ENCODE measurements at places on chromosomes 3 and 15.

GRCh38 chr15:94467034-94467433, 235.7 kb downstream of the MCTP2 start:
- DNase-seq = no peak

GRCh38 chr3:127851899-127852298, 29.6 kb upstream of the MGLL start:
- DNase-seq = no peak

DNA sequence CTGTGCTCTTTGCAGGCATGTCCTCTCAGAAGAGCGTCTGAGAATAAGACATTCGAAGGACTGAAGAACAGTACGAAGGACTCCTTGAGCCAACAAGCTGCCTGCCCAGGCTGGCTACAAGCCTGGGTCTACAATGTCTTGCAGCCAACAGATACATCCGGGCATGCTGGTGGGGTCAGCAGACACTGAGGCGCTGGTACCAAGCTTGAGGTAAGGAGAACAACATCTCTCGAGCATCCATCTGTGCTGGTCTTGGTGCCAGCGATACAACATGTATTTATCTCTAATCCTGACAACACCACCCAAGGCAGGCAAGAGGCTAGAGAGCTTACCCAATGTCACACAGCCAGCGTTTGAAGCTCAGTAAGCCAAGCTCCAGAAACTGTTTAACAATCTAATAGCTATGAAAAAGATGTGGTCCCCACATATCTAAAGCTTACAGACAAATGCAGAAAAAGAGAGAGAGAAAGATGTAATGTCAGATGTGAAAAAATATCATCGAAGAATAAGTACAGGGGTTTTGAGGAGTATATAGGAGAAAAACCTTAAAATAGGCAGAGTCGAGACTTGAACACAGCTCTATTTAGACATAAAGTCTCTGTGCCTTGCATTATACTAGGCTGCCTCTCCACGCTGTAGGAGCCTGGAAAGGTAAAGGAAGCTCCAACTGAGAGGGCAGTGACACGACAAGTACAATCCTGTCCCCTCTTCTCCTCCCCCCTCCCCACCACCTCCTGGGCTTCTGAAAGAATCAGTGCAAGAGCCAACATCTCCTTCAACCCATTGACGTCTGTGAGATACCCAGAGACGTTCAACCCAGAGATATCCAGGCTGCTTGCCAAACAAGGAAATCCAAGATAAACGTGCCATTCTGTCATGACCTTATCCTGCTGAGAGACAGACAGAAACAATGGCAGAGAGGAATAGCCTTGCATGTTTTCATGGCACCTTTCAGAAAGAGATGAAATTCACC, 39.4 kb downstream of the WWTR1 start:
- DNase-seq = no peak

- DNase-seq = no peak
These were observed 96.6 kb downstream of the FHIT start for GRCh38 chr3:61154457-61155198.

DNA sequence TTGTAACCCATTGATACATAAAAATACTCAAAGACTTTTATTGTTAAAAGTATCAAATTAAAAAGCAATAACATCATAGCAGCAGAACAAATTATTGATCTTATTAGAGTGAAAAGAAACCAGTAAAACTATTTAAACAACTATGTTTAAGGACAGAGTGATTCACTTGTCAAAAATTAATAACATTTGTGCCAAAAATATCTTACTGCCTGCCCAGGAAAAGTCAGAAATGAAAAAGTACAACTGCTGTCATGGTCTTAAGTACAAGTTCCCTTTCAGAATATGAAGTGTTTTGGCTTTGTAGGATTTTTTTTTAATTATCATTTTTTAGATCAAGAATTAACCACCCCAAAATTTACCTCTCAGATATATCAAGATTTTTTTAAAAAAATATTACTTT, 3.4 kb downstream of the IFT57 start:
- no peak for DNase-seq

GRCh38 chr15:91866371-91866905, 12.9 kb downstream of the SLCO3A1 start:
- no peak for DNase-seq

- DNase-seq = no peak
These were observed 625.5 kb upstream of the ZNF717 start for GRCh38 chr3:76410762-76411281.

- no peak for DNase-seq
These were observed 52.5 kb downstream of the OXNAD1 start for GRCh38 chr3:16317561-16317945.

DNA sequence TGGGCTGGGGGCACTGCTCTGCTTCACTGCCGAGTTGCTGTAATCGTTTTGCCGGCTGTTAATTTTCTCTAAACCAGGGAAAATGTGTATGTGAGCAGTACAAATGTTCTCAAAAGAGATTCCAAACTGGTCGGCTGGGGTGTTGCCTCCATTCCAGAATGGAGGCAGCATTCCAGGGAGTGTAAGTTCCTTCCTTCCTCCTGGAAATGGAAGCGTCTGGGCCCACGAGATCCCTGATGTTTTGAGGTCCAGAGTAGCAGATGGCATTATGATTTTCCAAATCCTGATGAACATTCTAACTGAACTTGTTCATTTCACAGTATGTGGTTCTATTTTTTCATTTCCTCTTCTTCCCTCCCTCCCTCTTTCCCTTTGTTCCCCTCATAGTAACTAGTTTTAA, 64.4 kb upstream of the SKOR1 start:
- DNase-seq = no peak

GRCh38 chr3:11587766-11588165, 55.9 kb downstream of the VGLL4 start:
- DNase-seq = no peak

GRCh38 chr3:1967525-1967924, 131.1 kb upstream of the CNTN4 start:
- no peak for DNase-seq

DNA sequence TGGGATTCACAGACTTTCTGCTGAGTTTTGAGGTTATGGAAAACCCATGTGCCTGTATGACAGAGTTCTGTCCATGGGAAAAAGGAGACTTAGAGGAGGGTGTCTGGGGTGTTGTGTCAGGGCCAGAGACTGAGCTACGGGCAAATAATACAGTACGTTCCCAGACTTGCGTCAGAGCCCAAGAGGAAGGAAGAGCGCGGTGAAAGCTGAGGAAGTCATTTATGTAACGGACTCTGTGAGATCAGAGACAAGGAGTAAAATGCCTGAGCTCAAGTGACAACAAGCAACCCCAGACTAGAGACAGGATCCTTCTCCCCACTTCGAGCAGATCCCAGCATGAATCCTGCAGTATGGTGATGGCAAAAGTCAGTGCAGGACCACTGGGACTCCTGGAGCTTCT, 368.6 kb upstream of the MCTP2 start:
- DNase-seq = no peak

DNA sequence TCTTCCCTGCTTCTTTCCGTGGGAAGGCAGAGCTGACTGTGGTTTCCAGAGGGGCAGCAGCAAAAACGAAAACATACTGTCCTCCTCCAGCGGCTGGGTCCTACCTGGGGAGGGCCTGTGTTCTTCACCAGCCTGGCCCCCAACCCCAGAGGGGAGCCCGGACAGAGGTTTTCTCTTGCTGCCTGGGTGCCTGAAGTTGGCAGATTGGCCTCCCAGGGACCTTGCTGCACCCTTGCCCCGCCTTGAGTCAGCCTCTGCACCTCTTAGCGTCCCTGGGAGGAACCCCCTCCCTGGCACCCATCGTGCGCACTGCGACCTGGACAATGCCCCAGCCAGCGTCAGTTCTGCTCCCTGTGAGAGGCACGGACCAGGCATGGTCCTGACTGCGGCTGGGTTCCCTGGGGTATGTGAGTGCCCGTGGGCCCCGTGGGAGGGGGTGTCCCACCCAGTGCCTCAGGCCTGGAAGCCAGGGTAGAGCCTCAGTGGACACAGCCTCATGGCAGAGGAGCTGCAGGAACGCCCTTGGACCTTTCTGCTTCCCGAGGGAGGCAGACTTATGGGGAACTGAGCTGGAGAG, 56.8 kb upstream of the PRR23E start:
- DNase-seq = no peak

DNA sequence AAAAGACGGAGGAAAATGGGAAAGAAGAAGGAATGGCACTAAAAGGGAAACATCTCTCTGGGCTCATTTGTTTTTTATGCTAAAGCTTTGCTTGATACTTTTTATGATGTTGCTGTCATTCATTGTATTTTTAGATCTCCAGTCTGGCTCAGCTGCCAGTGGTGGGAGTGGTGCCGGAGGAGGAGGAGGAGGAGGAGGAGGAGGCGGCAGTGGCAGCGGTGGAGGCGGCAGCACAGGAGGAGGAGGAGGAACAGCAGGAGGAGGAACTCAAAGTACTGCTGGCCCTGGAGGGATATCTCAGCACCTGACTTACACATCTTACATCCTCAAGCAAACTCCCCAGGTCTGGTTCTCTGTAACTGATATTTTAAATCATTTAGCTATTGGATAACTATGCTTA, 49.6 kb downstream of the MAP6D1 start:
- no peak for DNase-seq

GRCh38 chr3:144344925-144345548, 373.4 kb downstream of the DIPK2A start:
- no peak for DNase-seq

DNA sequence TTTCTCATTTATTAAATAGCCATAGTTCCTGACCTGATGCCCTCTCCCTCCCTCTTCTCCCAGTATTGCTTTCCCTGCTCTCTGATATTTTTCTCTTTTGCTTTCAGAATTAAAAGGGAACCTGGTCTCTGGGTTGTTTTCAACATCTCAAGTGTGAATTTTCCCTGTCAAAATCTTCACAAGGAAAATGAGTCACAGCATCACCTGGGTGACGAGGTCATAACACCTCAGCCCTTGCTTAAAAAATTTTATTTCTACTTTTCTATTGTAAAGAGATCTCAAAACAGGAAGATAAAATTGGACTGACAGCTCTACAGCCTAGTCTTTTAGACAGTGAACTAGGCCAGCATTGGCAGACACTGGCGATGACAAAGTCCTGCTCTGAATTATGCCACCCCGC, 40.1 kb downstream of the GAP43 start:
- no peak for DNase-seq

GRCh38 chr3:121436074-121436473, 109.7 kb downstream of the POLQ start:
- DNase-seq = no peak

DNA sequence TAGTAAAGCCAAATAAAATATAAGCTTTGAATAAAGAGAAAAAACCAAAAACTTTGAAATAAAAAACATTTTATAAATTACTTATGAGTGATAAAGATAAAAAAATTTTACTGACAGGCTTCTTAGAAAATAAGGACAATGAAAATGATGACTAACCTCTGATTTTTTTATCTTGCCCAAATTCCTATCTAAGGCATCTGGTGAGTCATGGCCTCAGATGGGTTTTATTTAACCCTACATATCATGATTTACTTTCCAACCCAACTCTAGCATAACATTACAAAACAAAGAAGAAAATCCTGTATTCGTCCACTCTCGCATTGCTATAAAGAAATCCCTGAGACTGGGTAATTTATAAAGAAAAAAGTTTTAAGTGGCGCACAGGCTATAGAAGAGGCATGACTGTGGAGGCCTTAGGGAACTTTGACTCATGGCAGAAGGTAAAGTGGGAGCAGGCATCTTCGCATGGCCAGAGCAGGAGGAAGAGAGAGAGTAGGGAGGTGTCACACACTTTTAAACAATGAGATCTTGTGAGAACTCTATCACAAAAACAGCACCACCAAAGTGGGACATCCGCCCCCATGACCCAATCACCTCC, 152.1 kb downstream of the NEK10 start:
- peak; percentile 63 for DNase-seq

GRCh38 chr3:187521546-187521945, 148.6 kb downstream of the SST start:
- DNase-seq = no peak

DNA sequence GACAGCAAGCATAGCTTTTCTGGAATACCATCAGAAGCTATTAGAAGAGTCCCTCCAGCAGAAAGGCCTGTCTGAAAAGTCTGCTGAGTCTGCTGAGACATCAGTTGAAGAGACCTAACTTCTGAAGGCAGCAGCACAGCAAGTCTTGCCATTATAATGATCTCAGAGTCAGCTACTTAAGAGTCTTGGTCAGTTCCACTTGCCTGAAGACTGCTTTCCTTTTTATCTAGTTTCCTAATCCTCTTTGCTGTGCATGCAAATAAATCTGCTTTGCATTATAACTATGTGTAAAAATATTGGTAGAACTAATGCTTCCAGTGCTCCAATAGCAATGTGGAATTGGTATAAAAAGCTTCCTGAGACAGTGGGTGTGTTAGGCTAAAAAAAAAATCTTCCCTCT, 34.9 kb upstream of the CPOX start:
- no peak for DNase-seq

GRCh38 chr3:148727231-148727630, 29.5 kb downstream of the AGTR1 start:
- peak; percentile 17 for DNase-seq

GRCh38 chr3:157810924-157811718, 295.1 kb downstream of the SHOX2 start:
- no peak for DNase-seq

DNA sequence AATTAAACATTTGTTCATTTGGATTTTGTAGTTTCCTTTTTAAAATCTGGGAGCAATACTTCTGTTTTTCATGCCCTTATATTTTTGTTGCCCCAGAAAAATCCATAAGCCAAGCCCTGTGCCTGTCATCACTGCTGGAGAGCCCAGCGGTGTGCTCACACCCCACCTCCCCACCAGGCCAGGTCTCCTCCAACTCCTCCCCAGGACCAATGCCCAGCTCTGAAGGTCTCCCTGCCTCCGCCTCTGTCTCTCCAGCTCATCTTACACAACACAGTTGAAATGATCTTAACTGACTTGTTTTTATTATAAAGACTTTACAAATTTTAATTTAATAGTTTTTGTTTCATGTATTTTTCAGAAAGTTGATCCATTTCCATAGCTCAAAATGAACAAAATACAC, 66.4 kb downstream of the RHCG start:
- DNase-seq = no peak

- no peak for DNase-seq
These were observed 394.0 kb downstream of the LRTM1 start for GRCh38 chr3:54533856-54534255.

GRCh38 chr3:66803721-66804695, 194.1 kb upstream of the KBTBD8 start:
- DNase-seq = no peak

DNA sequence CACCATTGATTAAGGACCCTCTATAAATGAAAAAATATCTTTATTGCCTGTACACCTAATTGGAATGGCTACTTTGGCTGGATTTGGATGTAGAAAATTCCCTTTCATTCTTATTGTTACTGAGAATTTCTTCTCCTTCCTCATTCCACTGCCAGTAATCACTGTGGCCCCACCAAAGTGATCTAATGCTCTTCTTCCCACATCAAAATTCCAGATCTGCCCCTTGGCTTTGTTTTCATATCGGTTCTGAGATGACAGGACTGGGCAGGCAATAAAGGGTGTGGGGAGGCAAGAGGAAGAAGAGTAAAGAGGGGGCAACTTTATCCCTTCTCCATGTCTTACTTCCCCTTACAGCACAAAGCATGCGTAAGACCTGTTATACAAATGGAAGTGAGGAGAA, 2.1 kb downstream of the ANKUB1 start:
- peak; percentile 49 for DNase-seq
